ENCODE measurements at places on chromosomes 5 and 9. TPM values are rescaled to one million over a fixed set of nuclear protein-coding genes. Genes with fewer than 3 reads are reported as not detected.

The GKAP1 gene
- 3.1 TPM for total RNA-seq

The FST gene
- total RNA-seq = 277 TPM

The LVRN gene
- 1.6 TPM for total RNA-seq

The MAMDC4 gene
- 0.39 TPM for total RNA-seq

The NACC2 gene
- 24.8 TPM for total RNA-seq

The PCSK1 gene
- 54.8 TPM for total RNA-seq

The ZNG1F gene
- 6.5 TPM for total RNA-seq

The SLC45A2 gene
- total RNA-seq = 0.13 TPM

The RLN1 gene
- total RNA-seq = not detected

The CMYA5 gene
- 6.1 TPM for total RNA-seq

The BHMT2 gene
- total RNA-seq = 14.9 TPM

The OTP gene
- not detected for total RNA-seq

The HDAC3 gene
- 48.6 TPM for total RNA-seq

The ZNF484 gene
- total RNA-seq = 24.5 TPM

The ZNF454 gene
- total RNA-seq = 2.5 TPM

The SV2C gene
- not detected for total RNA-seq

The OBP2B gene
- not detected for total RNA-seq

The FABP6 gene
- total RNA-seq = not detected

The ARL10 gene
- total RNA-seq = 9.1 TPM

The PCDHA6 gene
- total RNA-seq = 0.52 TPM

The SNCB gene
- not detected for total RNA-seq

The PCDHA4 gene
- total RNA-seq = 0.32 TPM

The PTCH1 gene
- total RNA-seq = 7.3 TPM

The LOX gene
- 448 TPM for total RNA-seq

The SLC38A9 gene
- total RNA-seq = 46.3 TPM

The BARHL1 gene
- total RNA-seq = not detected

The UGCG gene
- total RNA-seq = 184 TPM

The IFNA2 gene
- total RNA-seq = not detected

The SLC36A2 gene
- not detected for total RNA-seq

The GNPDA1 gene
- total RNA-seq = 77.2 TPM

The EGFLAM gene
- 24.9 TPM for total RNA-seq

The UNC13B gene
- total RNA-seq = 15.0 TPM

The HMCN2 gene
- total RNA-seq = 0.11 TPM
